Activated T-helper 2 cell treated with anti-CD3 and anti-CD28 coated beads, Interferon-gamma antibody, Interleukin-2, Interleukin-4, amounts not matched to agents 10 μg/mL and 5 μg/mL and 100 μg/mL, durations not matched to agents 14 hours and 24 hours and 36 hours (primary cell): ENCODE measurements at places on chromosomes 5 and 9.

DNA sequence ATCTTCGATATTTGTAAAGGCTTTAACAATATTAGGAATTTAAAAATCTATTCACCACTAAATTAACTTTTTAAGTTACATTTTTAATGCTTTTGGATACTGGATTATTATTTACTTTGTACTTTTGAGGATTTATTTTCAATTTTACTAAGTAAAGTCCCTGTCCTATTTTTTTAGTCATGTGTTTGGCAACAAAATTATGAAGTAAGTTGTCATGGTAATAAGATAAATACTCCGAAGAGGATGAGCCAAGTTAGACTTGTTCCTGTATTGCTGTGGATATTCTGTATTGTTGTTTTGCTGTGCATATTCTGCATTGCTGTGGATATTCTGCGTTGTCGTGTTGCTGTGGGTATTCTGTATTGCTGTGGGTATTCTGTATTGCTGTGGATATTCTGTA, 210.1 kb downstream of the MTRR start:
- no peaks in the 10 kb centered on the region for H3K27me3 ChIP-seq
- no peak for DNase-seq
- no peak overlapping the region for H3K27ac ChIP-seq
- H3K4me1 ChIP-seq, result no peaks in the 10 kb centered on the region
- H3K4me3 ChIP-seq, result no peak overlapping the region

- peaks cover 30% of the 10 kb centered on the region for H3K4me1 ChIP-seq
- H3K27me3 ChIP-seq, result no peaks in the 10 kb centered on the region
- peak overlapping the region; percentile 90 for H3K4me3 ChIP-seq
- DNase-seq, result no peak
- H3K27ac ChIP-seq, result peak overlapping the region; percentile 18
Observed at GRCh38 chr5:154447089-154447725, 1.4 kb downstream of the SAP30L start.

DNA sequence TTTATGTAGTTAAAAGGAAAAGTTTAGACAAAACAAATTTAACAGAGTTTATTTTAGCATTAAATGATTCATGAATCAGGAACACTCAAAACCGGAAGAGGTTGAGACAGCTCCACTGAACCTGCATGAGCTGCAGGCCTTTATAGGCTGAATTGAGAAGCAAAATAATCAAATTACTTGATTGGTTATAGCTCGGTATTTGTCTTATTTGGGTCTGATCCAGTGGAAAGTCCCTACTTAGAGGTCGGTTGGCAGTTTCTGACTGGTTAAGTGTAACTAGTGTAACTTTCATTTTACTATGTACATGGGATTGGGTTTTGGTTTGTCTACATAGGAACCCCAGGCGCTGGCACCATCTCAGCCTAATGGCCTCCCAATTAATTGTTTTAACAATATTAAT, 74.1 kb upstream of the PIK3R1 start:
- H3K27ac ChIP-seq, result no peak overlapping the region
- H3K4me3 ChIP-seq, result no peak overlapping the region
- DNase-seq, result no peak
- H3K36me3 ChIP-seq, result no peaks in the 10 kb centered on the region
- H3K4me1 ChIP-seq, result no peaks in the 10 kb centered on the region
- H3K27me3 ChIP-seq, result peaks cover 2% of the 10 kb centered on the region

DNA sequence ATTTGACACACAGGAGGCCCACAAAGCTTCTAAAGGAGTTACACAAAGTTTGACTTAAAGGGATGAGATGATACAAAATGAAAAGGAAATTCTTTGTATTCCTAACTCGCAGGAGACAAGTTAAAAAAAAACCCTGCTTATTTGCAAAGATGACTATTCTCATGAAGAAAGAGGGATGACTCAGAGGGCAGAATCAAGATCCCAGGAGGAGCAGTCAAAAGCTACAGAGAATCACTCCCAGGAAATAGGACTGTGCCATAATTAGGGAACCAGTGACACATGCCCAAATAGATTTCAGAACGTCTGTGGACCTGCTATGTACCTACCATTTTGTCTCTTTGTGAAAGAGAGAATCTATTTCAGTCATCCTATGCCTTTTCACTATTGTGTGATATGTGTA, 103.5 kb upstream of the ARRDC3 start:
- peaks cover 4% of the 10 kb centered on the region for H3K4me1 ChIP-seq
- no peak for DNase-seq
- no peak overlapping the region for H3K4me3 ChIP-seq
- no peak overlapping the region for H3K27ac ChIP-seq

GRCh38 chr5:108238936-108239887, 142.7 kb downstream of the FBXL17 start:
- H3K4me1 ChIP-seq, result no peaks in the 10 kb centered on the region
- no peak for DNase-seq
- no peak overlapping the region for H3K27ac ChIP-seq
- no peaks in the 10 kb centered on the region for H3K27me3 ChIP-seq
- no peaks in the 10 kb centered on the region for H3K36me3 ChIP-seq

DNA sequence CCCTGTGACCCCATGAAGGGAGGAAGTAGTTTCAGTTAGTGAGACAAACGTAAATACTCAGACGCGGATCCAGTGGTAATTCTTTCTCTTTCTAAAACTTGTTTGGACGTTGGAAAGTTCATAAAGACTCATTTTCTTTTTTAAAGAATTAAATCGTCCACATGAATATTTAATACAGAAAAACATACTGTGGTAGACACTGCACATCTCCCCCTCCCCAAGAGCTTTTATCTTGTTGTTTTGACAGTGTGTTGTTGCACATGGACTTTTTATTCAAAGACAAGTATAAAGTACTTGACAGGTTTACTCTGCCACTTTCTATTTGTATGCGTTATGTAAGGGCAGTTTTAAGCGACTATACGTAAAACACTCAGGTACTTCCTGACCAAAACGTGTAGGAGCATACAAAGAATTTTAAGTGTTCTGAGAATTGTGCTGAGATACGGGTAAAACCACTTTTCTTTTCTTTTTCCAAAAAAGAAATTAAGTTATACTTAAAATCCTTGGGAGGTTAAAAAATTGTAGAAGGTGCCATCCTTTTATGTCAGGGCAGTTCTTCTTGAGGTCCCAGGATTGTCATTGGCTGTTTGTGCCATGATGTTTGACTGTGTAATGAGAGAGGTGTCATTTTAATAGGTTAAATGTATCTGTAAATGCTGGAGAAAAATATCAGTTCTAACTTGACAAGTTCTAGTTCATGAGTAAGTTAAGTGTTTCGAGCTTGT, 1.3 kb downstream of the NIPBL start:
- DNase-seq, result no peak
- H3K4me1 ChIP-seq, result peaks cover 40% of the 10 kb centered on the region
- peak overlapping the region; percentile 97 for H3K27ac ChIP-seq
- H3K27me3 ChIP-seq, result no peaks in the 10 kb centered on the region
- peaks cover 19% of the 10 kb centered on the region for H3K36me3 ChIP-seq
- H3K4me3 ChIP-seq, result peak overlapping the region; percentile 87

GRCh38 chr5:161047024-161047423, 195.0 kb upstream of the ATP10B start:
- no peaks in the 10 kb centered on the region for H3K27me3 ChIP-seq
- no peaks in the 10 kb centered on the region for H3K36me3 ChIP-seq
- H3K4me1 ChIP-seq, result no peaks in the 10 kb centered on the region
- no peak overlapping the region for H3K27ac ChIP-seq

GRCh38 chr9:116432051-116432450, 255.1 kb upstream of the TRIM32 start:
- no peaks in the 10 kb centered on the region for H3K4me1 ChIP-seq
- no peaks in the 10 kb centered on the region for H3K36me3 ChIP-seq
- DNase-seq, result no peak

DNA sequence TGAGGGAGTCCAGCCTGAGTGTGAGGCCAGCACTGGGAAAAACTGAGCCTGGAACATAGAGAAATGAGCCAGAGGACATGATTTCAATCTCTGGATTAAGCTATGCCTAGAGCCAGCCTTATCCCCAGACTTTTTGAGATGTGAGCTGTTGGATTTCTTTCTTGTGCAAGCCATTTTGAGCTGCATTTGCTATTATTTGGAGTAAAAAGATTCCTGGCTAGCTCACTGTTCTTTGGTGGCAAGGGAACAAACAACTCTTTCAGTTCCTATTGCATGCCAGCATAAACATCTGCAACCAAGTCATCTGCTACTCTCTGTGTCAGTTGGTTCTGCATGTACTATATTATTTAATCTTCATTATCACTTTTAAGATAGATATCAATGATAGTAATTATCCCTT, 70.1 kb upstream of the MAN2A1 start:
- no peaks in the 10 kb centered on the region for H3K36me3 ChIP-seq
- H3K27me3 ChIP-seq, result no peaks in the 10 kb centered on the region
- H3K27ac ChIP-seq, result no peak overlapping the region
- H3K4me3 ChIP-seq, result no peak overlapping the region
- H3K4me1 ChIP-seq, result no peaks in the 10 kb centered on the region

DNA sequence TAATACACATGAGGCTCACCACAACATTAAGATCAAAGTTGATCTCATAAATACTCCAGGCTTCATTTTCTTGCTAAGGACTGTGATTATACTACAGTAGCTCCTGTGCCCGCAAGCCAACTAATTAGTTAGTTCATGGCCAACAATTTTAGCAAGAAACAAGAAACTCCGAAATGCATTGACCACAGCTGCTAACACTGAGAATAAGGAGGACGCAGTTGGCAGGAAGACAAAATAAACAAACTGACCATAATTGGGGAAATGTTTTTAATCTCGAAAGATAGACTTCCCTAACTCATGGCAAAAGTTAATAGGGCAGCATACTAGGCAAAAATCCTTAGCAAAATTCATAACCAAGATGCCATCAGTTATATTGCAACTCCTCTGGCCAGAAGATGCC, 115.5 kb upstream of the SPEF2 start:
- no peak overlapping the region for H3K27ac ChIP-seq
- no peaks in the 10 kb centered on the region for H3K36me3 ChIP-seq
- no peak for DNase-seq
- H3K27me3 ChIP-seq, result no peaks in the 10 kb centered on the region
- H3K4me1 ChIP-seq, result no peaks in the 10 kb centered on the region

GRCh38 chr5:148011398-148012137, 52.2 kb upstream of the SPINK5 start:
- no peak for DNase-seq
- H3K27ac ChIP-seq, result no peak overlapping the region
- no peaks in the 10 kb centered on the region for H3K27me3 ChIP-seq
- H3K4me1 ChIP-seq, result no peaks in the 10 kb centered on the region

DNA sequence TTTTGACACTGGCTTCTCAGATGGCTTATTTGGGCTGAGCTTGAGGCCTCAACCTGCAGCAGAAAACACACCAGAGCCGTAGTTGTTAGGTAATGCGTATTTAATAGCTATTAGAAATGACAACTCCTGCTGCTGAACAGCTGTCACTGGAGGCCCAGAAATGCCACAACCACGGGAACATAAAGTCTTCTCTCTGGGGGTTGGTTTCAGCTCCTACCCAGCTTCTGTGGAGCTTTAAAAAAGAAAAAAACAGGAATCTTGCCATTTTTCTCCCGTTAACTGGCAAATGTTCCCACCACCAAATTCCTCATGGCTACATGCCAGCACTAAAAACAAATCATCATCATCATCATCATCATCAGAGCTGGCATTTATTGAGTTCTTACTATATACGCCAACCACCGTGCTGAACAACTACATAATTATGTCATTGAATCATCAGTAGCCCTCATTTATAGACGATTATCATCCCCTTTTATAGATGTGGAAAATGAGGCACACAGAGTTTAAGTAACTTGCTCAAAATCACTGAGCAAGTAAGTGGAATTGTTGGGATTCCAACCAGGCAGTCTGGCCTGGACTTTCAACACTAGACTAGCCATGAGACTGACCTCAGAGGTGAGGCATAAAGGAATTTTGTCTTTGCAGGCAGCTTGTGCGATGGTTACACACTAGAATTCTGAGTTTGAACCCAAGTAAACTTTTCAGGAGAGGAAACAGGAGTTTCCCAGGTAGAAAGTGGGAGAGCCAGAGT, 185.3 kb upstream of the WWC1 start:
- no peak for DNase-seq
- no peaks in the 10 kb centered on the region for H3K36me3 ChIP-seq
- peaks cover 6% of the 10 kb centered on the region for H3K27me3 ChIP-seq

GRCh38 chr5:39156082-39156481, 63.3 kb downstream of the FYB1 start:
- no peak overlapping the region for H3K4me3 ChIP-seq
- H3K27ac ChIP-seq, result peak overlapping the region; percentile 24
- H3K27me3 ChIP-seq, result no peaks in the 10 kb centered on the region
- H3K36me3 ChIP-seq, result peaks cover 53% of the 10 kb centered on the region
- no peak for DNase-seq

- H3K4me3 ChIP-seq, result no peak overlapping the region
- no peaks in the 10 kb centered on the region for H3K36me3 ChIP-seq
- no peaks in the 10 kb centered on the region for H3K4me1 ChIP-seq
- no peak overlapping the region for H3K27ac ChIP-seq
Observed at GRCh38 chr9:106174346-106174745, 480.0 kb downstream of the TMEM38B start.

- no peaks in the 10 kb centered on the region for H3K4me1 ChIP-seq
- H3K27ac ChIP-seq, result no peak overlapping the region
- H3K27me3 ChIP-seq, result no peaks in the 10 kb centered on the region
- no peak for DNase-seq
- no peaks in the 10 kb centered on the region for H3K36me3 ChIP-seq
- H3K4me3 ChIP-seq, result no peak overlapping the region
Observed at GRCh38 chr5:15943487-15943886, 236.1 kb downstream of the MARCHF11 start.

GRCh38 chr5:158599157-158599556, 500.6 kb downstream of the EBF1 start:
- no peak overlapping the region for H3K4me3 ChIP-seq
- no peak for DNase-seq
- no peak overlapping the region for H3K27ac ChIP-seq
- no peaks in the 10 kb centered on the region for H3K4me1 ChIP-seq

DNA sequence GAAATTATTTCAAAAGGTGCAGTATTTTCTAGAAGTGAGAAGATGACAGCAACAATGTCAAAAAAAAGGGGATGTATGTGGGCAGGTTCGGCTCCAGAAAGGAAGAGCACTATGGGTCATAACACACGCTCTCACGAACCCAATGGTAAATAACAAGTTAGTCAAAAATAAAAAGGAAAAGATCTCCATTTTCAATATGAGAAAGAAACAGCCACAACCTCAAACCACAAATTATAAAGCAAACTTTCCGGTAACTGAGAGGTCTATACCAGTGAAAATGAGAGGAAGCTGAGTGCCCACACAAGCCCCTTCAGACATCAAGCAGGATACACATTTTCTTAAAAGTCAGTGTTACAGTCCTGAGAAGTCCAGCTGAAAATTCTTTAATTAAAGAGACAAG, 398.5 kb upstream of the RPS23 start:
- H3K4me3 ChIP-seq, result peak overlapping the region; percentile 31
- peaks cover 22% of the 10 kb centered on the region for H3K4me1 ChIP-seq
- DNase-seq, result peak; percentile 14
- peaks cover 56% of the 10 kb centered on the region for H3K36me3 ChIP-seq
